ENCODE measurements at places on chromosomes 13 and 19.

GRCh38 chr13:113769106-113769505 is 10.1 kb downstream of the TMEM255B start:
- DNase-seq, result no peak

GRCh38 chr19:50362656-50363424 is 2.6 kb downstream of the NAPSA start:
- no peak for DNase-seq

- DNase-seq, result no peak
These were observed 517.1 kb downstream of the LMO7 start for GRCh38 chr13:76153239-76153638.

DNA sequence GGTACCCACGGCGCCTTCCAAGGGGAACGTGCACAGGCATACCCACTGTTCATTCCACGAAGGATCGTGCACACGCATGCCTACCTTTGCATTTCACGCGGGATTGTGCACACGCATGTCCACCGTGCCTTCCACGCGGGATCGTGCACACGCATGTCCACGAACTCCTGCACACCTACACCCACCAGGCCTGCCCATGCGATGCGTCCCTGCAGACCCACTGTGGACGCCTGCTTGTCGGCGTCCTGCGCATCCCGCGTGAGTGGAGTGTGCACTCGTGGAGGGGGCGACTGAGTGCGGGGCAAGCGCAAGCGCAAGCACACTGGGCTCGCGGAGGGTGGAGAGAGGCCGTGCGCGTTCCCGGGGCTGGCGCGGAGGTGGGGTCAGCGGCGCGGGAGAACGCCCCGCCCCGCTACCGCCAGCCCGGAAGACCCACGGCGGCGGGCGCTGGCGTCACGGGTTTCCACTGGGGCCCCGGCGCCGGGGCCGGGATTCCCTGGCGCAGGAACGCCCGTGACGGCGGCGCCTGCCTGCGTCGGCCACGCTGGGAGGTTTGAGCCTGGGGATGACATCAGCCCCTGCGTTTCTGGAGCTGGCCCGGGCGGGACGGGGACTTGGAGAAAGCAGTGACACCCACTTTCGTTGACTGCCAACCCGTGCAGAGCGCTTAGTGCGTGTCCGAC is 18.7 kb downstream of the GADD45B start:
- DNase-seq, result peak; percentile 51

DNA sequence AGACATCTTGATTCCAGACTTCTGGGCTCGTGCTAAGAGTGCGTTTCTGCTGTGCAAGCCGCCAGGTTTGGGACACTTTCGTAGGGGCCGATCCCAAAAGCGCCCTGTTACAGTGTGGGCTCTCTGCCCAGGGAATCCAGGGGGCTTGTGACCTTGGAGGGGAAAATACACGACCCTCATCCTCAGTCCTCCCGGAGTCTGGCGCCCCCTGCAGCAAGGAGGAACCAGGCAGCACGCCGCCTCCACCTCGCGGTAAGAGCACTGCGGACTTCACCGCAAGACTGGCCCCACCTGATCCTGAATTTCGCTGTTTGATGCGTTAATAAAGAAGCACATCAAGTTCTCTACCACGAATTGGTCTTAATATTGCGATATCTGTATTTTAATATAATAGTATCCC is 5.2 kb downstream of the POLRMT start:
- no peak for DNase-seq

DNA sequence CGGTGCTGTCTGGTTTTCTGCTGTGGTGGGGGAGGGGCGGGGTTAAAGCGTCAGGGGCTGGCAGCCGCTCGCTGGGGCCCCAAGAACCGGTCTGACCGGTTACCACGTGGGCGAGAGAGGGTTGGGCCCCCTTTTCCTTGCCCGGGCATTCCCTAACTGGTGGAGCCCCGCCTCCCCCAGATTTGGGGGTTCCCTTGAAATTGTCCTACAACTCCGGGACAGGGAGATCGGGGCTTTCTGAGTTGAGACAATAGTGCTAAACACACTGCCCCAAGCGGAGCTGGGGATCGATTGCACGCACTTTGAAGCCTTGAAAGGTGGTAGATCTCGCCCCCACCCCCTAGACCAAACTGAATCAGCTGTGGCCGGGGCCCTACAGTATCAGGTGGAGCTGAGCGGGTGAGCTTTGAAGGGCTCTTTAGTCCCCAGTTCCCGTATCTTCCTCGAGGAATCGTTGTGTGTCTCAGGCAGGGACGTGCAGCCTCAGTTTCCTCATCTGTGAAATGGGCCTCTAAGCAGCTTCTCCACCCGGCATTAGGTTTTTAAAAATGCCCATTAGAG is 4.8 kb downstream of the IER2 start:
- peak; percentile 86 for DNase-seq

DNA sequence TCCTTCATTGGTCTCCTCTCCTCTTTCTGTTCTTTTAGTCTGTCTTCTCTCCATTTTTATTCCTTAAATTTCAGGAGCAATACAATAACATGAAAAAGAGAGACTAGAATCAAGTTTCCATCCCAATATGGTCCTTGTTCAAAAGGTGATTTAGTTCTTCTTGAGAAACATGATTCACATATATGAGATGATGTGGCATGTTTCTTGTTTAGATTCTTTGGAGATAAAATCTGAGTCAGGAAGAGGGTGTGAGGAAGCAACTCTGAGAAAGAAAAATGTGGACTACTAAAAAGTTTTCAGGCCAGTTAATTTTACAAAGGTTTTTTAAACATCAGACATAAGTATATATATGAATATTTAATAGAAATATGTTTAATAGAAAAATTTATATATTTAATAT is 231.4 kb downstream of the OXGR1 start:
- DNase-seq, result no peak

DNA sequence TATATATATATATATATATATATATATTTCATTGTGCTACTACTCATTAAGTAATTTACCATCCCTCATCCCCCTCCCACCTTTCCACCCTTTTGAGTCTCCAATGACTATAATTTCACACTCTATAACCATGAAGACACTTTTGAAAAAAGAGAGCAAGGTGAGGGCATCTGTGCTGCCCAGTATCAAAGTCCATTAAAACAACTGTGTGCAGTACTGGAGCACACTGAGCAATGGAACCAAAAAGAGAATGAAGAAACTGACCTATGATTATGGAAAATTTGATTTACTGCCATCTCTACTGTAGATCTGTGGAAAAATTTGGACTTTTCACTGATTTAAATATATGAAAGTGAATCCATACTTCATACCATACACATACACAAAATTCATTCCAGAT is 217.9 kb downstream of the COL4A1 start:
- DNase-seq, result no peak

GRCh38 chr13:90108547-90108946 is 1238.9 kb upstream of the MIR17HG start:
- no peak for DNase-seq

GRCh38 chr19:45275370-45275971 is 24.4 kb downstream of the MARK4 start:
- DNase-seq, result no peak

DNA sequence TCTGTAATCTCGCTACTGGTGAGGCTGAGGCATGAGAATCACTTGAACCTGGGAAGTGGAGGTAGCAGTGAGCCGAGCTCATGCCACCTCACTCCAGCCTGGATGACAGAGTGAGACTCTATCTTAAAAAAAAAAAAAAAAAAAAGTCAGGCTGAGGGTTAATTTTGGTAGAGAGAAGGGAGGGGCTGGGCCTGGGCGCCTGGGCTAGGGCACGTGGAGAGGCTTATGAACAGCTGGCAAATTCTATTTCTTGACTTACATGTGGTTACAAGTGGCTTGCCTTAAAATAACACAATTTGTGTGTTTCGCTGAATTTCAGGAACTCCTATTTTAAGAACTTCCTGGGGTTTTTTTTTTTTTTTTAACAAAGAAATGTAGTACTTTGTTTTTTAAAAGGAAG is 47.6 kb upstream of the MAP3K10 start:
- no peak for DNase-seq

Measured in CD8-positive, alpha-beta memory T cell (primary cell).